Activated CD4-positive, alpha-beta T cell treated with anti-CD3 and anti-CD28 coated beads for 1 hour (primary cell): ENCODE measurements at places on chromosomes 6 and 20.

GRCh38 chr6:52227495-52227894 lies 16.8 kb downstream of the IL17F start:
- DNase-seq = no peak

DNA sequence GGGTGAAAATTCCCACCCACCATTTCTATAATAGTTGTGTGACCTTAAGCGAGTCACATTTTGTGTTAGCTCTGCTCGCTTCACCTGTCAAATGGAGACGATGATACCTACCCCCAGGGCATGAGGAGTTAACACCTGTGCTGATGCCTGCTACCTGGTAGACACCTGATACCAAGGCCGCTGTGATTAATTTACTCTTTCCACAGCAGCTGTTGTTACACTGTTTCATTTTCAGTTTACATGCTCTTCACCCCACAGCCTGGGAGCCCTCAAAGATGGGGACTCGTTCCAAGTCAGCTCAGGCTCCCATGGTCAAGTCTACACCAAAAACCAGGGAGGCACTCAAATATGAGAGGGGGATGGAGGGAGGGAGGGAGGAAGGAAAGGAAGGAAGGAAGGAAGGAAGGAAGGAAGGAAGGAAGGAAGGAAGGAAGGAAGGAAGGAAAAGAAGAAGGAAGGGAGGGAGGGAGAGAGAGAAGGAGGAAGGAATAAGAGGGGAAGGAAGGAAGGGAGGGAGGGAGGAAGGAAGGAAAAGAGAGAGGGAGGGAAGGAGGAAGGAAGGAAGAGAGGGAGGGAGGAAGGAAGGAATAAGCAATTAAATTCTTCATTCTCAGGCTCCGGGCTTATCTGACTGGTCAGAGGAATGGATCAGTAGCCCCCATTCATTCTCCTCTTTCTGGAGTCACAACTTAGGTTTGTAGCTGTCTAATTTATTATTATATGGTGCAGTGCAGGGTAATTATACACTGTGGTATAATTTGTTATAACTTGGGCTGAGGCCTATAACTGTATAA lies 40.9 kb downstream of the PDYN start:
- no peak for DNase-seq

DNA sequence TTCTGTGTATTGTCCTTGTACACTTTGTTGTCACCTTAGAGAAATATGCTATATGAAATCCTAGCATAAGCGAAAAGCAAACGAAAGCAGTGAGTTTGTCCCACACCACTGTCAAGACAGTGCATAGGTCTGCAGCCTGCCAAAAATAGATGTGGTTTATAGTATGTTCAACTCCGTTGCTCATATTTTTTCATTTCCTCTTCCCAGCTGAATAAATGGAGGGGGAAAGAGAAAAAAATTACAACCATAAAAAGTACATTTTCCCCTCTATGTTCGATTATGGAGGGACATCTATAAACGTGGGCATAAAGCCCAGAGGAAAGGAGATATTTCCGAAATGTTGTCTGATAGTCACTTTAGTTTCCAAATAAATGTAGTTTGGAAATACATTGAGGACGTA lies 25.8 kb downstream of the PRL start:
- no peak for DNase-seq

DNA sequence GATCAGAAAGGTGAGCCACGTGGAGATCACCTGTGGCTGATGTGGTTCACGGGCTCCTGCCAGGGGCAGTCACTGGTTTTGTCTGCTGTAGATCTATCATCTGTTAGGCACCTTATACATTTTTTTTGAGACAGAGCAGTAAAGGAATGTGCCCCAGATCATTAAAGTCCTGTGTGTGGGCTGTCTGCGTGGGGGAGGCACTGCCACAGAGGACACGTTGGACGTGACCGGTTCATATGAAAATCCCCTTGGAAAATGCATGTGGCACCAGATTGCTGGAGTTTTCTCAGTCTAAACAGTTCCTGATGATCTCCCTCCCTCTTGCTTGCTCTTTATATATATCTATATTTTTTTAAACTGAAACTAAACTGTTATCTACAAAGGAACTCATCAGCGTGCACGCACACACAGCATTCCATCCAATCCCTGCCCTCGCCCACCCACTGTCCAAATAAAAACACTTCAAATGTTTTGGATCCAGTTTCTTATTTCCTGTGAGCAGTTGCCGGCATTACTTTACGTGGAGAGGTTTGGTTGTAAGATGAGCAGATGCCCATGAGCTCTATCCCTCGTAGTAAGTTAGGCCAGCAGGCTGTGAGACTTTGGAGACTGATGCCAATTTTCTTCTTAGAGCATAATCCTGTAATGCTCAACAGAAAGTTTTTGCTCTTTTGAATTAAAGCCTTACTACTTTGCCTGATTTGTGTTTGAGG lies 161.6 kb upstream of the EXOC2 start:
- DNase-seq = no peak
